Stimulated activated CD4-positive, alpha-beta T cell treated with anti-CD3 and anti-CD28 coated beads, Interleukin-12 subunit alpha, Interleukin-12 subunit beta, amount 100 ng/mL, for 4 hours (primary cell): ENCODE measurements at places on chromosomes 6 and 20.

DNA sequence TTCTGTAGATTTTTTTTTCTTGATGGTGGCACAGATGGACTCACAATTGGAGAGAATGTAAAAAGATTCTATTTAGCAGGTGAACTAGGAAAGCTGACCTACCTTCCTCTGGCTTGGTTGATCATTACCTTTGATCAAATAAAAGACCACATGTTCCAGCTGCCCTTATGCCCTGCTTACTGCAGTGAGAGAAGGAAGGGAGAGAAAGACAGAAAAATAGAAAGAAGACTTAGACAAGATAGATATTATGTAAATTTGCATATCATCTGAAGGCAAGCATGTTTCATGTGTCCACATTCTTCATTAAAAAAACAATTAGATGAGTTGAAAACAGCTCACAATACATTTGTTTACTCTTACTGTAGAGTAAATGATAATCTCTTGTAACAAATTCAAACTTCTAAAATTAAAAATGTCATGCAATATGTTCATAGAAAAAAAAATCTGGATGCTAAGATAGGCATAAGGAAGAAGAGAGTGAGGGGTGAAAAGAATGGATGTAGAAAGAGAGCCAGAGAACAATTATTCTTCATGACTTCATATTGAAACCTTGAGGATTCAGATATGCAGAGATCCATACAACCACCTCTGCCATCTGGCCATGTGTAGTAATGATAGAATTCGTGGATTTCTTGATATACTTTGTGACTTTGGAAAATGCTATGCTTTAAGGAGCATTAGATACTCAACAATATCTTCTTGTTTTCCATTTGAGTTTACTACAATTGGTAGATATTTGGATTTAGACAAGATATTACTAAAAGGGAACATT, 71.7 kb downstream of the RFX6 start:
- no peak for DNase-seq

DNA sequence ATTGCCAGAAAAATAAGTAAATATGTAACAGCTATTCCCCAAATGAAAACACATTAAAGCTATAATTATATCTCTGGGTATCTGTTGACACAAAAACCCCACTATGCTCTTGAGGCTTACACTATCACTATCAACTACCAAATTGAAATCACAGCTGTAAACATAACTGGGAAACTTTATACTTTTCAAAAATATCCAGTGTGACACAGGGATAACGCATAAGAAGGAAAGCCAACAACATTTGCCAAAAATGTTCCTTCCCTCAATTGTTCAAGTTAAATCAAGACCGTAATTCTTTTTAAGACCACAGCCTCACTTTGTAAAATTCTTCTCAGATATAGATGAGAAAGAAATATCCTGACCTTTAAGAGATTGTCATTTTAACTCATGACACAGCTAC, 3.1 kb downstream of the ZHX3 start:
- no peak for DNase-seq

GRCh38 chr6:13421425-13422059, 65.9 kb downstream of the GFOD1 start:
- DNase-seq, result no peak

DNA sequence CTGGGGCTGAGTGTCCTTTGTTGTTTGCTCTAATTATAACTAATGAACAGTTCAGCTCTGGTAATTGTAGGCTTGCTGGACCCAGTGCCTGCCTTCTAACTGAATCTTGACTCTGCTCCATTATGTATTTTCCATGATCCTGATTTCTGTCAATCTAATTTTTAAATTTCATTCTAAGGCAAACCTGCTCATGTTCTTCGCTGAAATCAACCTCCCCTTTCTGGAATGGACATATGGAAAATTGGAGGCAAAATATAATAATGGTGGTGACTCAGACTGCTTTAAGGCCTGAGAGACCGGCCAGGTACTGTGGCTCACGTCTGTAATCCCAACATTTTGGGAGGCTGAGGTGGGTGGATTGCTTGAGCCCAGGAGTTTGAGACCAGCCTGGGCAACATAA, 182.7 kb upstream of the AKAP12 start:
- no peak for DNase-seq

- DNase-seq, result no peak
Observed at GRCh38 chr20:46557231-46557956, 6.9 kb upstream of the OCSTAMP start.
